ENCODE measurements at places on chromosomes 2 and 18.
A peak's percentile ranks its signal among the peaks of the same experiment; 100 is the strongest.

- no peak for DNase-seq
Observed at GRCh38 chr2:239252801-239253200, 148.0 kb downstream of the HDAC4 start.

- no peak for DNase-seq
Observed at GRCh38 chr2:75340560-75340959, 141.2 kb upstream of the TACR1 start.

GRCh38 chr18:62720048-62720447 is 4.7 kb downstream of the PHLPP1 start:
- DNase-seq: no peak

- no peak for DNase-seq
Observed at GRCh38 chr2:223032187-223033142, 19.5 kb upstream of the KCNE4 start.

DNA sequence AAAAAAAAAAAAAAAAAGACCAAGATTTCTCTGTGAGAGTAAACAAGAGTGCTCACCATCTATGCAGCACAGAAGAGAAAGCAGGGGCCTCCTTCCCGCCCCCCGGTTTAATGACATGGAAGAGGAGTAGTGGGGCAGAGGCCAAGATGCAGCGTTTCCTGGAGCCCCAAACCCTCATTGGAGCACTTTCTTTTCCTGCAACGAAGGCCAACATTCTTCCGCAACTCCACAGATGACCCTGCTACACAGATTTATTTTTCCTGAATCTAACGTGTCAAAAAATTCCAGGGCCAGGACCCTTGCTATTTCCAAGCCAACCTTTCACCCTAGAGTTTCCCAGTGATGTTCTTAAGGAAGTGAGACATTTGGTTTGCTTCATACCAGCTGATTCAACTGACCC is 189.6 kb downstream of the MIB1 start:
- DNase-seq: no peak

DNA sequence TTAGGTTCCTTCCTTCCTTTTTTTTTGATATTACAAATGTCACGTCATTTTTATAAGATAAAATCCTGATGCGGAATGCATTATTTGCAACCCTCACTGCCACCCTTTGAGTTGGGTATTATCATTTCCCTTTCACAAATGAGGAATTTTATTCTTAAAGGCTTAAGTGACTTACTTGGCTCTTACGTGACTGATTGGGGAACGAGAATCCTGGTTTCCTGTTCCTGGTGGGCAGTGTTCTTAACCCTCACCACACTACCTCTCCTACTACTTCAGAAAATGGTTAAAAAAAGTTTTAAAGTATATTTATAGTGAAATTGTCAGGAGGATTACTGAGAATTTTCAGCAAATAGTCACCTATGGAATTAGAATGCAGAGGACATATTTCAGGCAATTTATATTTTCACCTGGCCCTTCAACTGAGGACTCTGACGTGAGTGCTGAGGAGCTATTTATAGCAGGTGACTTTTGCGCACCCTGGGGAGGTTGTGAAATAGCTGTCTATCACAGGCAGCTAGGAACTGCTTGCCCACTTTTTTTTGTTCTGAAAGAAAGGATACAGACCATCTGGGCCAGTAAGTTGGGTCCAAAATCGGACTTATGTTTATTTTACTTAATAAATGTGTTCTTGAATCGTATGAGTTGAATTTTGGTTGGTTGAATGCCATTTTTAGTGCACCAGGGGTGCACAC is 18.7 kb upstream of the RASGRP3 start:
- no peak for DNase-seq

GRCh38 chr2:239715606-239716005 is 309.5 kb downstream of the NDUFA10 start:
- DNase-seq: no peak

GRCh38 chr2:20940856-20941255 is 103.0 kb downstream of the APOB start:
- DNase-seq: no peak

DNA sequence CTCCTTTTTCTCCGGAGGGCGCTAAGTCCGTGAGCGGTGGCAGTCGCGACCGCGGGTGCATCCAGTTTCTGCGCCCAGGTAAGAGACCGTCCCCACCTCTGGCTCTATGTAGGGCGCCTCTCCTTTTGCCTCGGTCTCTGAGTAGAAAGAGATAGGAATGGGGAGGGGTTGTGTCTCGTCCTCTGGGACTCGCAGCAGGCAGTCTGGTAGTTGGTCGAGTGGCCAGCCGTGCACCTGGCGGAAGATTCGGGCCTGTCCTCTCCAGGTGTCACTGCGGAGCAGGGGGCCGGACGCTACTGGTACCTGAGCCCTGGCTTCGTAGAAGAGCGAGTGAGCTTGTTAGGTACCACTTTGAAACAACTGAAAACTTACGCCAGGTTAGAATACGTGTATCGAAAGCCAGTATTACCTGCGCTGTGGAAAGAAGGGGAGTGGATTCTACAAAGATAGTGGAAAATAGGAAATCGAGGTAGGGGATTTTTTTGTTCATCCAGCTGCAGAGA is 403 bp downstream of the MAP2 start:
- no peak for DNase-seq

GRCh38 chr2:31207790-31208189 is 9.5 kb downstream of the CAPN14 start:
- no peak for DNase-seq

DNA sequence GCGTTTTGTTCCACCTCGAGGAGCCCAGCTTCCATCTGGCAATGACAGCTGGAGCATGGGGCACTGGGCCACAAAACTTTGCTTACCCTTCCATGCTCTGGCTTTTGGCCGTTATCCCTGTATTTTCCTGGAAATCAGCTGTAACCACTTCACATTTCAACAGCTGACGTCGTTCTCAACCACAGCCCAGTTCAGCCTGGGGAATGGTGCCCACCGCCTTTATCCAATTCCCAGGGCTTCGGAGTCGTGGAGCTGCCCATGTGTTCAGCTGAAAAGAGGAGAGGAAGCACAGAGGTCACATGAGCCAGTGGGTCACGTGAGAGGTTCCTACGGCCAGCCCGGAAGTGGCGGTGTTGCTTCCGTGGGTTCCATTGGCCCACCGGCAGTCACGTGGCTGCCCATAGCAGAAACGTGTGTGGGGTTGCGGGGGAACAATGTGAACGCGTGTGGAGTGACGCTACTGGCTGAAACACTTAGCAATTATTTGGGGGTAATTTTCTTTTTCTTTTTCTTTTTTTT is 16.7 kb upstream of the EDAR start:
- no peak for DNase-seq

- DNase-seq: no peak
Observed at GRCh38 chr2:47190188-47190881, 35.2 kb upstream of the STPG4 start.

DNA sequence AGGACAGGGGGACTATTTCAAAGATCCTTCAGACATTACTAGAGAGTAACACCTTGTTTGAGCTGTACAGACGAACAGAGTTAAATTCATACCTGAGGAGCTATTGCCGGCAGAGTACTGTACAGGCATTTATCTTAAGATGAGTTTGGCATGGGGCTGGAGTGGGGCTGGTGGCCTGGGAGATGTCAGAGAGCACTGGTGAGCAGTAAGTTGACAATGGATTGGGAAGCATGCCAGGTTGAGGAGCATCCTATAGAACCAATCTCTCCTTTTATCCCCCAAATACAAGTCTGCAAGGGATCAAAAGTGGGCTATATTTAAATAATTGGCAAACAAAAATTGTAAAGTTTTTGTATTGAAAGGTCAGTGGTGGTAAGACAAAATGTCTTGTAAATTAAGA is 58.6 kb downstream of the ADCYAP1 start:
- DNase-seq: no peak

- no peak for DNase-seq
Observed at GRCh38 chr2:120134263-120134662, 88.9 kb downstream of the TMEM185B start.

DNA sequence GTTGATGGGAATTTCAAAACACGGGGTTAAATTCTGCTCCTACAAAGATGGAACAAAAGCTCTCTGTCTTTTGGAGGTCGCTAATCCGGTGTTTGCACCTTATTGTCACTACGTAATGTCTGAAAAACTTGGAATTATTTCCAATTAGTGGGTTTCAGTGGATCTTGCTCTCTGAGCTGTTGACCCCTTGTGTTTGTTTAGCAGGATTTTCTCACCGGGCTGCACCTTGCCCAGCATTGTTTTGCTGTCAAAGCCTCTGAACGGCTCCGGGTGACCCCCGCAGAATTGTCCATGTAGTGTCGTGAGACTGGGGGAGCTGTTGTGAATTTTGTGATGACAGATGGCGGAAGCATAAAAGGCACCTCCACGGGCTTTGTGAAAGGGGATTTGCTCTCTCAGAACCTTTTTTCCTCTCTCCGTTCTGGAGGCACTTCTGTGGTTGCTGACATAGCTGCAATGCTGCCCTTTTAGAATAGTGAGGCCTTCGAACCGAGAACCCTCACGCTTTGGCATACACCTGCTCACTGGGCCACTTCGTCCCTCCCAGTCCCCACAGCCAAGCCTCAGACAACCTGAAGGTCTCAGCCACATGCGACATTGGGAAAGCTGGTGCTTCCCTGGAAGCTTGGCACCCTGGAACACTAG is 129.4 kb downstream of the ACOXL start:
- no peak for DNase-seq

- no peak for DNase-seq
Observed at GRCh38 chr2:238466243-238466756, 39.6 kb downstream of the ASB1 start.

DNA sequence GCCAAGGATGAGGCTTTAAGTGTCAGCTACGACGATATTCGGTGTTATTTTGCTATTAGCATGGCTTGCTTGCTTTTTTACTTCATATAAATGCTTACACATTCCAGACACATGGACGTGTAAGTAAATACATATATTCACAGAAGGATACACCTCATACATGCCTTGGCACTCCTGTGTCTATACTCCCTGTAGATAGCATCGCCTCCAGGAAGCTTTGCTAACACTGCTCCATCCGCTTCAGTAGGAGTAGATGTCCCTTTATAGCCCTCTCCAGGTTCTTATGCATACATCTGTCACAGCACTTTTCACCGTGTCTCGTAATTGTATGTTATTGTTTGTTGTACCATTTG is 27.5 kb upstream of the KCTD1 start:
- DNase-seq: no peak

- peak; percentile 17 for DNase-seq
Observed at GRCh38 chr2:73896362-73897239, 3.8 kb downstream of the ACTG2 start.

DNA sequence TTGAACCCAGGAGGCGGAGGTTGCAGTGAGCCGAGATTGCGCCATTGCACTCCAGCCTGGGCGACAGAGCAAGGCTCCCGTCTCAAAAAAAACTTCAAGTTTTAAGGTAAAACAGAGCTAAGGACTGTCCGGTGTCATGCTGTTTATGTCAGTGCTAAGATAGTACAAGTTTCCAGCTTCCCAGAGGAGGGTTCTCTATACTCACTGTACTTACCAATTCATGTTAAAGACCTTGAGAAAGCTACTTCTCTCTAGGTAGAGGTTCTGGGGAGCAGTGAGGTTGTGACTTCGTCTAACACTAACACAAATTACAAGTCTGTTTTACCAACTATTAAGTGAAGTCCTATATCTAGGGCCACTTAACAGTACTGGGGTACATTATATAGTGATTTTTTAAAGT is 18.8 kb downstream of the METTL21A start:
- DNase-seq: no peak

DNA sequence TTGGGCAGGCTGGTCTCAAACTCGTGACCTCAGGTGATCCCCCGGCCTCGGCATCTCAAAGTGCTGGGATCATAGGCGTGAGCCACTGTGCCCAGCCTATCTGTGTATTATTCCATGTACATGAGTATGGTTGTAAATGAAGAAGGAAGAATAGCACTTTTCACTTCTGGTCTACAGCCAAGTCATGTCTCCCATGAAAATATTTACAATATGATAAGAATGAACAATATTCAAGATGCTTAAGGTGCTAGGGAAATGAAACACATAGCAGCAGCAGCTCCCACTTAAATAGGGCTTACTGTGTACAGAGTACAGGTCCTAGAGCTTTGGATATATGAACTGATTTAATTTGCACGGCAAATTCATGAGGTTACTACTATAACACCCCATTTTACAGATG is 70.3 kb upstream of the COL5A2 start:
- DNase-seq: no peak
